ENCODE measurements at places on chromosomes 5 and 9.

DNA sequence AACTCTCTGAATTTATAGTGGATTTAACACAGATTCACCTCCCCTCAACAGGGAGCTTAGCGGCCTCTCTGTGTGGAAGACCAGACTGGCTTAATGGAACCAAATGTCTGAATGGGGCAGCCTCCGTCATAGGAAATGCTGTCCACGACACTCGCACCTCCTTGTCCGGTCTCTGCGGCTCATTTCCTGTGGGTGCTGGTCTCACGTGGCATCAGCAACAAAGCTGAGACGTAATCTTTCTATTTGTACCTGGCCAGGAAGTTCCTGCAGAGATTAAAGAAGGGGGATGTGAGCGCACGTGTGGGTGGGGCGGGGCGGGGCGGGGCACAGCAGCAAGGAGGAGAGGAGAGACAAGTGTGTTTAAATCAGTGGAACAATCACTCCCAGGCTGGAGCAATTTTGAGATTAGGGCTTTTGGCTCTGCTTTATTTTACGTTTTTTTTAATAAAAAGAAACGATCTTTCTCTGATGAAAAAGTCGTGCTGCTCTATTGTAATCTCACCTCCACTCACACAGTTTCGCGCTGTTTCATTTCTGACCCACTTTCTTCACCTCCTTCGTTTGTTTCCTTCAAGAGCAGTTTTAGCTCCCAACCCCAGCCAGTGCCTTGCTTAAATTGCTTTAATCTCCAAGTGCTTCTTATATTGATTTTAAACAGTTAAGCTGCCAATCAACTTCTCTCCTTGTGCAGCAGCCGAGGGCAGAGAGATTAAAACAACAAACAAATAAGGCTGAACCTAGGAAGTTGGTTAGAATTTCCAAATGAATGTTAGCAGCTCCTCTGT lies 132.2 kb upstream of the ASTN2 start:
- no peak for DNase-seq

GRCh38 chr5:170501931-170502330 lies 1.9 kb upstream of the KCNIP1 start:
- no peak for DNase-seq

DNA sequence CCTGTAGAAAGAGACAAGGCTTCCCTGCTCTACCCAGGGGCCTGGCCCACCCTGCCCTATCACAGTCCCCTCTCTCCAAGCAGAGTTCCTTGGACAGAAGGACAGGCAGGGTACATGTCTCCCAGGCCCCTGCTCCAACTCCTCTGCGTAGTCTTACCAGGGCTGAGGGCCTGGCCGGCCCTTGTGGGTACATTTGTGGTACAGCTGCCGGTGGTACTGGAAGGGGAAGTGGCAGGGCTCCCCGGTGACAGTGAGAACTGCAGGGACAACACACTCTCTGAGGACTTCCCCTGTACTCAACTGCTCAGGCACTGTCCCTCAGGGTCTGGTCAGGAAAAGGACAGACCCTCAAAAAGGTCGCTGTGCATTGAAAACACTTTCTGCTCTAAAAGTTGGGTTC lies 3.6 kb downstream of the F12 start:
- DNase-seq: no peak

DNA sequence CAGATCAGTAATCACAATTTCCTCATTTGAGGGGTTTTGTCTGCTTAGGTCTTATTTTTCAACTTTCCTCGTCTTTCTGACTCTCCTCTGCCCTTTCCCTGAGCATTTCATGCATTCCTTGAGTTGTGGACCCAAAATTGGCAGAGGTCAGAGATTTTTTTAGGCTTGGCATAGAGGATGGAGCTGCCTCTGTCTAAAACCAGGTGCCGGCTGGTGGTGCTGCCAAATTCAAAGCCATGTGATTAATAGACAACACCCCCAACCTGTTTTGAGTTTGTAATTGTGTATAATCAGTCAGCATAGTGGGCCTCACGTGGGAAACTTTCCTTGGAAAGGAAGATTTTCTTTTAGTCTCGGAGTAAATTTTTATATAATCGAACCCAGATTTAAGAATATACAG lies 39.6 kb downstream of the TJP2 start:
- no peak for DNase-seq

DNA sequence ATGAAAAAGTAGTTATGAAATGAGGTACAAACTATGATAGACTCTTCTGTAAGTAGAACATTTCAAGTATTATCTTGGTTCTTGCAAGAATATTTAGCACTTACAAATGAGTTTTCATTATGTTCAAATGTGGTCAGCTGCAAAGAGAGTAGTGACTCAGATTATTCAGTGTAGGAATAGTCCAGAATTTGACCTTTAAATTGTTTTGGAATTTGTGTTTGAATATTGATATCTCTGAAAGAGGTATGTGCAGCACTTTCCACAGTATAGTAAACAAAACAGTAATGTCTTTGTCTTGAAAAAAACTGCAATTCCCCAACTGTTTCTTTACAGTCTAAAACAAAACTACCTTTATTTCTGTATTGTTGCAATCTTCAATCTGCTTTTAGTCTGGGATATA lies 56.1 kb downstream of the WDR70 start:
- DNase-seq: no peak

GRCh38 chr9:88435336-88435735 lies 47.1 kb downstream of the SPIN1 start:
- DNase-seq: no peak

- no peak for DNase-seq
Measured at GRCh38 chr5:149320791-149321330, 24.4 kb upstream of the GRPEL2 start.

DNA sequence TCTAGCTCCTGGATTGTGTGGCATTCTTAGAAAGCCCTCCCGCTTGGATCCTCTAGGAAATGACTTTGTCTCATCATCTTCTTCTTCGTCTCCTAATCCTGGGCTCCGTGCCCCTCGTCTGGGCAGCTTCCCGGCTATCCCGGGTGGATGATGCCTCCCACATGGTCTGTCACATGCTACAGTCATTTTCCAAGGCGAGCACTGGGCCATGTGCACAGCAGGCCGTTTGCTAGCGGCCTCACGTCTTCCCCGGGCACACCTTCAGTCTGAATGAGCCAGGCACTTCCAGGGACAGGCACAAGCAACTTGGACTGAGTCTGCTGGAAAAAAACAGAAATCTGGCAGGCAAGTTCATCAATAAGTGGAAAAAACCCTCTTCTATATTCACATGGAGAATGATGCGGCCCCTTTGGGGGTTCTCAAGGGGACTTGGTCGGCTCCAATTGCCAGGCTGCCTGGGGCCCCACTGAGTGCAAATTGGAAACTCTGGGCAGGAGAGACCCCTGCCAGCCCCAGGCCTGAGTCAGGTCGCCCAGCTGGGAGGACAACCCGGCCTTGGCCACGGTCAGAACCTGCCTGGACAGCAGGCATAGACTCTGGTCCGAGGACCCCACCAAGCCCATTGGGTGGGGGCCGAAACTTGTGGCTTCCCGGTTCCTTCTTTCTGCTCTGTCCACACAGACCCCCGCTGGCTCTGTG lies 11.1 kb upstream of the WNK2 start:
- DNase-seq: no peak

DNA sequence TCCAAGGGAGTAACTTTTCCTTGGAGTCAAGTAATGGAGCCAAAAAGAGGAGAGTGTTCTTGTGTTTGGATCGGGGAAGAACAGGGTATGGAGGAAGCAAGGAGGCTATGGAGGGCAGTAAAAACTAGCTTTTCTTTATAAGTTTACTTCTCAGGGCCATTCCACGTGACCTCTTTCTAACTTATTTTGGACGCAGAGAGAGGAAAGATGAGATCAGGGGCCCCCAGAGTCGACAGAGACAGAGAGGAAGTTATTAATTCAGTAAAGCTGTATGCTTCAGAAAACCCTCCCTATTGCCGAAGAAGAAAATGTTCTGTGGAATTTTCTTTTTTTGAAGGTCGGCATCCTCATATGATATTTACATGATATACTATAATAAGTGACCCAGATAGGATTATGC lies 233.8 kb upstream of the MPDZ start:
- no peak for DNase-seq

- no peak for DNase-seq
Measured at GRCh38 chr5:180350711-180351465, 2.2 kb downstream of the GFPT2 start.

DNA sequence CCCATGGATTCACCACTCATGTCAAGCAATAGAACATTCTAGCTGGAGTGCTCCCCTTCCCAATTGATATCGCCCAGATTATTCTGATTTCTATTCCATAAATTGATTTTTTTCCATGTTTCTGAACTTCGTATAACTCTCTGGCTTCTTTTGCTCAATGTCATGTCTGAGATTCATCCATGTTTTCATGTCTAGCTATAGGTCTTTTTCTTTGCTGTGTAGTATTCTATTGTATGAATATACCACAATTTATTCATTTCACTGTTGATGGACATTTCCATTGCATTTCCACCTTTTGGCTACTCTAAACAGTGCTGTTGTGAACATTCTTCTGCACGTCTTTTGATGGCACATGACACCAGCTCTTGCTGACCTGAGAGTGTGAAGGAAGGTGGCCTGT lies 19.6 kb downstream of the PTPA start:
- DNase-seq: no peak

DNA sequence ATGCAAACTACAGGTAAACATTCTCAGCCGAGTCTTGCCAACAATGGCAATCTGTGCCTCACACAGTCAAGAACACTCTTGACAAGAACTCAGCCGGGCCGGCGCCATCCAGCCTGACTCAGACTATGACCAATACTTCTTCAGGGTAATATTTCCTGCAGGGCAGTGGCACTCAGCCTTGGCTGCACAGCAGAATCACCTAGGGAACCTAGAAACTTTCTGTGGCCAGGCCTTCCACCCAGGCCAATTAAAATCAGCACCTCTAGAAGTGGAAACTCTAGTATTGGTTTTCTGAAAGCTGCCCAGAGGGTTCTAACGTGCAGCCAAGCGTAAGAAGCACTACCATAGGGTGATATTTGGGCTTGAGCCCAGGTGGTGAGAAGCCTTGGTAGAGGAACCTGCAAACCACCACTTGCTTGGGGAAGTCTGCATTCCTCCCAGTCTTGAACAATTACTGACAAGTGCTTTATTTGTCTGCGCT lies 120.6 kb downstream of the TTLL11 start:
- no peak for DNase-seq

- DNase-seq: no peak
Measured at GRCh38 chr5:143168171-143168741, 235.2 kb downstream of the NR3C1 start.

GRCh38 chr5:139148986-139149385 lies 49.2 kb downstream of the SIL1 start:
- DNase-seq: no peak

DNA sequence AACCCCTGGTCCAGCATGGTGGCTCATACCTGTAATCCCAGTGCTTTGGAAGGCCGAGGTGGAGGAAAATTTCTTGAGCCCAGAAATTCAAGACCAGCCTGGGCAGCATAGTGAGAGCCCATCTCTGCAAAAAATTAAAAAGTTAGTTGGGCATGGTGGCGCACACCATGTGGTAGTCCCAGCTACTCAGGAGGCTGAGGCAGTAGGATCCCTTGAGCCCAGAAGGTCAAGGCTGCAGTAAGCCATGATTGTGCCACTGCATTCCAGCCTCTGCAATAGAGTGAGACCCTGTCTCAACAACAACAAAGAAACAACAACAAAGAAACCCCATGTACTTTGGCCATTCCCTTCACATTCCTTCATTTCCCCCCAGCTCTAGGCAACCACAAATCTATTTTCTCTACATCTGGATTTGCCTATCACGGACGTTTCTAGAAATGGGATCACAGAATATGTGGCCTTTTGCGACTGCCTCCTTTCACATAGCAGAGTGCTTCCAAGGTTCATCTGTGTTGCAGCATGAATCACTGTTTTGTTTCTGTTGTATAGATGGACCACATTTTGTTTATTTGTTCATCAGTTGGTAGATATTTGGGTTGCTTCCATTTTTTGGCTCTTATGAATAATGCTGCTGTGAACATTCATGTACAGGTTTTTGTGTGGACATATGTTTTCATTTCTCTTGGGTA lies 17.9 kb downstream of the MIGA2 start:
- no peak for DNase-seq

GRCh38 chr9:97470076-97470475 lies 31.4 kb upstream of the TMOD1 start:
- no peak for DNase-seq

GRCh38 chr5:108251350-108251749 lies 130.5 kb downstream of the FBXL17 start:
- DNase-seq: no peak

- DNase-seq: no peak
Measured at GRCh38 chr5:126577415-126577814, 17.6 kb downstream of the ALDH7A1 start.

GRCh38 chr9:79555474-79556089 lies 16.2 kb upstream of the TLE4 start:
- no peak for DNase-seq

DNA sequence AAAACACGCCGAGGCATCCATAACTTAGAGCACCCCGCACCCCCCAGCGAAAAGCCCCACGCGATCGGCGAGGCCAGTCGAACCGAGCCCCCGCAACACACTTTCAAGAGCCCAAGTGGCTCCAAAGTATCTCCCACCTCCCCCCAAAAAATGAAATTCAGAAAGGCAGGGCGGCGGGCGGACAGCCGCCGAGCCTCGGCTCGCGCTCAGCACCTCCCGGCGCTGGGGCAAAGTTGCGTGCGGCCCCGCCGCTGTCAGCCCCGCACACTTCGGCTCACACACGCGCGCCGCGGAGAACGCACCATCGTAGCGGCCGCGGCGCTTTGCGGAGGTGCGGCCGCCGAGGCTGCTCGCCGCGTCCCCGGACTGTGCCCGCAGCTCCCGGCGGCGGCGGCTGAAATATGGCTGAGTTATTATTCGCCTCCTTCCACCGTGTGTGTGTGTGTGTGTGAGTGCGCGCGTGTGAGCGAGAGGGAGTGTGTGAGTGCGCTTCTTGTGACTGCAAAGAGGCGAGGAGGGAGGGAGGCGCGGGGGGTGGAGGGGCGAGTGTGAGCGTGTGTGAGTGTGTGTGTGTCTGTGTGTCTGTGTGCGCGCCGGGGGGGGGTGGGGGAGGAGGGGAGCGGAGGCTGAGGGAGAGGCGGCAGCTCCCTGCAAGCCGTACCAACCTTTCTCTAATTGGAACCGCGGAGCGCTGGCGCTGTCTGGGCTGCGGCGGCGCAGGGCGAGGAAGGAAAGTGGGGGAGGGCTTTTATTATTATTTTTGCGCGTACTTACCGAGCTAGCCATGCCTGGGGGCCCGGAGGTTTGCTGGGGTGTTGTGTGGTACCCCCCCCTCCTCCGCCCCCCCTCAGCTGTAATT lies 599 bp downstream of the MLLT3 start:
- DNase-seq: peak; percentile 60

GRCh38 chr9:113738893-113739604 lies 137.1 kb upstream of the ZNF618 start:
- DNase-seq: no peak

GRCh38 chr5:123755653-123756317 lies 243.8 kb downstream of the CSNK1G3 start:
- DNase-seq: no peak

DNA sequence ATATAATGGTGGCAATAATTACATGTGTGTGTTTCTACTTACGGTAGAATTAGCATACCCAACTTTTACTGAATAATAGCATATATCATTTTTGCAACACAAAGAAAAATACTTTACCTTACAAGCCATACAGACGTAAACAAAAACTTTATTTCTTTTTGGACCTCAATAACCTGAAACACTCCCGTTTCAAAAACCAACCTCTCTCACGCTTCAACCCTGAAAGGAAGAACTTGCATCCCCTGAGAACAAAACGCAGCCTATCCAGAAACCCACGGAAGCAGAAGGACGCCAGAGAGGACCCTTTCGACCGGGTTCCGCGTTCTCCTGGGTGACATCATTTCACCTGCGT lies at the start of gene RNF38:
Gene RNF38 (minus strand): TSS at position 290 of the 352 bp plus-strand sequence. CDS start 161 bp downstream, at position 129.
- DNase-seq: no peak
